ENCODE measurements at places on chromosomes 5 and 9.
A peak's percentile ranks its signal among the peaks of the same experiment; 100 is the strongest.

DNA sequence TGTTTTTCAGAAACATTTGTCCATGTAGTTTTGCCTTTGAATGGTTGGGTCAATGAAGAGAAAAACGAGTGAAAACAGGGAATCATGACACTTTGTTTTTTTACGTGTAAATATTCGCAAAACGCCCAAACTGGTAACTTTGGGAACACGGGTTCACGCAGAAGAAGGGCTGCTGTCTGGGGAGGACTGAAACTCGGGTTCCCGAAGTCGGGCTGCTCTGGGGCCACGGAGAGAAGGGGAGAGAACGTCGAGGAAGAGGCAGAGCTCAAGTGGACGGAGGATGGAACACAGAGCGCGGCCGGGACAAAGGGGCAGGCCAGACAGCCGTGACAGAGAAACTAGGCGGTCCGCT, 478 bp upstream of the SETD9 start:
- peak; percentile 51 for DNase-seq

DNA sequence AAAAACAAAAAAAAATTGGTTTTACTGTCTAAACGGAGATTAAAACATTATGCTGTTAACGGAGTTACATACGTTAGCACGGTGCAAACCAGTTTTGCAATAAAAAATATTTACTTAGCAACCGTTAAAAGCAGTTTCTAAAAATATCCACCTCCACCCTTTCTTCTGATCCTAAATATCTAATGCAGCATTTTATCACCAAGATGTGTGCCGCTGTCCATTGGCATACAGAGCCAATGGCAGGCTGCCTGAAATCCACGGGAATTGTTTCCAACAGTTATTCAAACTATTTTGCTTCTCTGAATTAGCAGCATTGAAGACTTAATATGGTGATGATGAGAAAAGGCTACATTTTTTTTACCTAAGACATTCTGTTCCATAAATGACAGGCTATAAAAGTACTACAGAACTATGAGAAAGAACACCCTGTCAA, 61.6 kb downstream of the CSNK1A1 start:
- no peak for DNase-seq

- DNase-seq: peak; percentile 93
These were observed 84.9 kb upstream of the BASP1 start for GRCh38 chr5:17132444-17133083.

DNA sequence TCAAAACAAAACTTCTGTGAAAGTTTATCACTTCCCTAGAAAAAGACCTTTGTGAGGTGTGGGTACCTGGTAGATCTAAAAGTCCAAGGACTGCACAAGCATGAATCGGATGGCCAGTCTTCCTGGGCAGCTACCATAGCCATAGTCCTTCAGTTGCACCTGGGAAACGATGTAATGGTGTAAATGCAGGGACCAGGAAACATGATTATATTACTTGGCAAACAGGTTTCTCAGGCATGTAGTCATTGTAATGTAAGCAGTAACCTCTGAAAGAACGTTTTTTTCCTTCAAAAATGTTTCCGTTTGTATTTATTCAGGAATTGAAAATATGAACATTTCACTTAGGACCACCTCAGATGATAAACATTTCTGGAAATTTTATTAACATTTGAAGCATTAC, 433.4 kb downstream of the DTWD2 start:
- DNase-seq: no peak

DNA sequence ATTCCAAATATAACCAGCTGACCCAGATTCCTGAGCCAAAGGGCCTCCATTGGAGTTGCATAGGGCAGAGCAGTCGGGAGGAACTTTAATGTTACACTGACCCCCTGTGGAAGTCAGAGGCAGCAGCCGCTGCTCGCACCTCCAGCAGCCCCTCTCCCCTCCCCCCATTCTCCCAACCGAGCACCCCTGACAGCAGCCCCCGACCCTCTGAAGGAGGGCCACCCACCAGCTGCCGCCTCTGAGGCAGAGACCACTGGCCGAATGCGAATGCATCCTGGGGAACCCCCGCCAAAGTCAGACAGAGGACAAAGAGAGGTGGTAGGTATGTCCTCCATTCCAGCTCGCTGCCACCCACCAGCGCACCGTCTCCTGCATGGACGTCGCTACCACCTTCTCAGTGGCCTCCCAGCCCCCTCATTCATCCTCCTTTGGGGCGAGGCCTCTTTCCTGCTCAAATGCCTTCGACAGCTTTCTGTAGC, 231.0 kb downstream of the CDK5RAP2 start:
- peak; percentile 61 for DNase-seq

GRCh38 chr9:127013597-127013996, 99.0 kb downstream of the RALGPS1 start:
- no peak for DNase-seq

- no peak for DNase-seq
These were observed 198.6 kb upstream of the DAB2 start for GRCh38 chr5:39623291-39623865.

- DNase-seq: no peak
These were observed 410.9 kb upstream of the PRR16 start for GRCh38 chr5:120052916-120053828.

- DNase-seq: no peak
These were observed 102.9 kb downstream of the GHR start for GRCh38 chr5:42526179-42526578.

- DNase-seq: no peak
These were observed 9.2 kb upstream of the PRLR start for GRCh38 chr5:35239476-35239875.

DNA sequence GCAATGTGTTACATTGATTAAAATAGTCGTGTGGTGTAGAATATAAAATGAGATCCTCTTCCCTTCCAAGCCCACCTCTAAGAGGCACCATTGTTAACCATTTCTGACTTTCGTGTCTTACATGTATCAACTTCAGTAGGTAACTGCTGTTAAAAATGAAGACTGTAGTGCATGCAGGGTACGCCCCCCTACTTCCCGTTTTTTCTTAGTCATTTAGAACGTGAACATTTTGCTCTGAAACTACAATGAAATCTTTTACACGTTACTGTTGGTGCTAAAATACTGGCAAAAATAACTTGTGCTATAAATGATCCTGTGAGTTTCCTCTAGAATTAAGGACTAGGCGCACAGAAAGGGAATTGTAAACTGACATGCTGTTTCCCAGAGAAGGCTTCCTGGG, 41.5 kb downstream of the WNK2 start:
- DNase-seq: no peak

DNA sequence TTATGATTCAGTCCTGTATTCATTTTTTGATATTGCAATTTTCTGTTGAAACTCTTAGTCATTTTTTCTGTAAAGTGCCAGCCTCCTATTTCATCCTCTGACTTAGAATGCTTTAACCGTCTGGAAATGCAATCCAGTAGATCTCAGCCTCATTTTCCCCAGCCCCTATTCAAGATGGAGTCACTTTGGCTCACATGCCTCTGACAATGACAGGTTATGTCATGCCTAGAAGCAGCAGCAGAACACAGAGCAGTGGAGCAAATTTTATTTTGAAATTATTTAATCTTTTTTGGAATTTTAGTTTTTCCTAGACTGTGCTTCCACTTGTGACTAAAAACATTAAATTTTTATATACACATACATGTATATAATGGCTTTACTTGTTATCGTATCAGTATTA, 1053.2 kb downstream of the TAF11L14 start:
- DNase-seq: no peak

GRCh38 chr9:87889882-87890252, 7.2 kb downstream of the SPATA31E1 start:
- no peak for DNase-seq

DNA sequence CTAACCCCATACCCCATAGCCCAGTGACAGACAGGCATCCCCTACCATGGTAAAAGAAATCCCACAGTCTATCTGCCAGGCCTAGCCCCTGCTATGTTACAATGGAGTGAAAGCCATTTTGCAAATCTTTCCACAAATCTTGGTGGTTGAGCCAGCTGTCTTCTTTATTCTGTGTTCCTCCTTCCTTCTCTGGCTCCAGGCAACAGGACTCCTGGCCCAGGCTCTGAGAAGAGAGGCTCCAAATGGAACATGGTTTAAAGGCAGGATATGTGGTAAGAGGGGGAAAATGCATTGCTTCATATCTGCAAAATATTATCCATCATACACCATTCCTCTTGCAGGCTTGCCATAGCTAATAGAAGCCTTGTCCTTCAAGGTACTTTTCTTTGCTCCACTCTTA, 25.2 kb downstream of the FGF1 start:
- no peak for DNase-seq

- DNase-seq: peak; percentile 2
These were observed 130.0 kb upstream of the LHFPL2 start for GRCh38 chr5:78778538-78778937.

GRCh38 chr5:32476891-32477290, 32.4 kb upstream of the ZFR start:
- DNase-seq: no peak

DNA sequence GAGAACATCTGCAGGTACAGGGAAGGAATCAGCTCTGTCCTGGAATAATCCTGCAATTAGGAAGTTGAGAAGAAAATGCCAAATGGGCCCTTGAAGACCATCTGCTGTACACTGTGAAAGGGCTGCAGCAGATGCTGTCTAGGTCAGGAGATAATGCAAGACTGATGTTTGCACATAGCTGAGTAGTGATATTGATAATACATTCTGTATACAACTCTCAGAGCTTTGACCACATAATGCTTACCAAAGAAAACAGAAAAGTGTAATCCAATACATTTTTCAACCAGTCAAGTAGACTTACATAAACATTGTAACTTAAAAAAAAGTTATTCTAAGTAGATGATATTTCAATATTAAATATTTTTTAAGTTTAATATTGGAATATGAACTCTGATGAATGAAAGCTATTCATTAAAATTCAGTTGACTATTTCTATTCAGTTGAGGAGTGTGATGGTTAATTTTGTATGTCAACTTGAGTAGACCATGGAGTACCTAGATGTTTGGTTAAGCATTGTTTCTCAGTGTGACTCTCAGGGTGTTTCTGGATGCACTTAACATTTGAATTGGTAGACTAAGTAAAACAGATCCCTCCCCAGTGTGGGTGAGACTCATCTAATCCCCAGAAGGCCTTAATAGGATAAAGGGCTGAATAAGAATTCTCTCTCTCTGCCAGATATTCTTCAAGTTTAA, 380.1 kb upstream of the PRR16 start:
- DNase-seq: no peak

DNA sequence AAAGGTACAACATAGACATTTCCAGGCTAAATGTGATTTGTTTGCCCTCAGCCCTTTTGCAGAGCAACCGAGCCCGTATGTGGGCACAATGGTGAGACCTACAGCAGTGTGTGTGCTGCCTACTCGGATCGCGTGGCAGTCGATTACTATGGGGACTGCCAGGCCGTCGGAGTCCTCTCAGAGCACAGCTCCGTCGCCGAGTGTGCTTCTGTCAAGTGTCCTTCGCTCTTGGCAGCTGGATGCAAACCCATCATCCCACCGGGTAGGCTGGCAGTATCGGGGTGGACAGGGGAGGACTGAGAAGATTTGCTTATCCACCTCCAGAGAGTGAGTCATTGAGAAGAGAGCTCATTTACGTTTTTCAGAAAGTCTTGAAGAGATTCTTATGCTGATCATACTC, 17.8 kb upstream of the GLIPR2 start:
- DNase-seq: no peak

DNA sequence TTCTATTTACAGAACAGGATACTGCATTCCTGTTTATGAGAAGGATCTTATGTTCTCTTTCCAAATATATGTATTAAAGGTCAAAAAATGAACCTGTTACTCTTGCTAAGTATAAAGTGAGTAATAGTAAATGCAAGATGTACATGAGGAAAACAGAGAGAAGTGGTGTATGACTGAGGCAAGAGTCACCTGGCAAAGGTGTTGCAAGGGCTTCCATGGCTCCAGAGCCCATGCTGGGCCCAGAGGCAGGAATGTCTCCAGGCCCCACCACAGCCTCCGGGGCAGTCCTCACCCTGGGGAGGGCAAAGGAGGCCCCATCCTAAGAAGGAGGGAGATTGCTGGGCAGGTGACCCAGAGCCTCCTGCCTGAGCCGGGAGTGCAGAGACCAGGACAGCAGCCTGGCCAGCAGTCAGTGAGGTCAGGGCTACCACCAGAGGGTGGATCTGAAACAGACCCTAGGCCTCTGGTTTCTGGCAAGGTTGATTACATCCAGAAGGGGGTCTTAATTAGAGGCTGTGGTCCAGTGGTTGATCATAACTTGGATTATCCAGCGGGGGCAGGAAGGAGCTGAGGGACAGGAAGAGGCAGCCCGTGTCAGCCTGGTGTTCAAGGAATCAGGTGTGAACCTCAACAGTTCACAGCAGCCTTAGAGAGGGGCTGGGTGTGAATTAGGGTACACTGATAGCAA, 57.3 kb upstream of the CPLX2 start:
- DNase-seq: no peak

GRCh38 chr9:79447308-79447605, 124.5 kb upstream of the TLE4 start:
- DNase-seq: no peak

DNA sequence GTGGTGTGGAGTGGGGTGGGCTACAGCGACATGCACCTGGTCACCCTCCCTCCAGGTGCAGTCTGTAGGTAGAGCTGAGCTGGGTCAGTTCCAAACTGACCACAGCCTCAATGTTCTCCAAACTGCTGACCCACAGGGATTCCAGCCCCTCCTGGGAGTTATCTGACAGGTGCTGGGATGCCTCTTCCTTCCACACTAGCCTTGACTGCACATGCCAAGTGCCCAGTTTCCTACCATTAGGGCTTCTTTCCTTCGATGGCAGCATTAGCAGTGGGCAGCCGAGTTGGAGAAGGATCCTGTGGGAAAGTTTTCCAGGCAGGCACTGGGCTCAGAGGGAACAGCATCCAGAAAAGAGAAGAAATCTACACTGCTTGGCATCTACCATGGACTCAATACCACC, 64.0 kb upstream of the GABRP start:
- DNase-seq: no peak

DNA sequence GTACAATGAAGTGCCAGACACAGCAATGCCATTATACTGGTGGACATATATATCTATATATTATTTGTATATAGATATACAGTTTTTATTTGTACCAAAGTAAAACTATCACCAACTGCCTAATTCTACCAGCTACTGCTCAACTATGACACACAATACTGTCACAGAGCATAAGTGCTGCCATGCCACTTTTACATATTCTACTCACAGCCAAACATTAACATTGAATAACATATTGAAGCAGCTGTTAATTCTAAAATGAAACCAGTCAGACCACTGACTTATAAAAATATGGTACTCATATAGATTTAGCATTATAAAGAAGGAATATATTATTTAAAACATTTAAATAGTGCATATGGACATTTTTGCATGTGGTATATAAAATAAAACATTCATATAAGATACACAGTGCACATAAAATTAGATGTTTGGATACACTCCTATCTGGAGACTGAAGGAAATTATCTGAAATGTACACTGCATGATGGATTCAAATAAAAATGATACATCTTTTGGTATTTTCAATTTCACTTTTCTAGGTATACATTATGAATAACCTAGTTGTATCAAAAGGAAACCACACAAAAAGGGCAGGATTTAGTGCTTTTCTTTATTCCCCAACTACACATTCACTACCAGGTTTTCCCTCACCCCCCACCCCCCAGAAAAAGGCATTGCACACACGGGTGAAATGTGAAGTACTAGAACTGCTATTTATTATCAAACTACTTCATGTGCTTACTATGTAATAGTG, 48.9 kb downstream of the PKD2L2 start:
- DNase-seq: no peak

GRCh38 chr5:27216367-27216950, 178.1 kb upstream of the CDH9 start:
- DNase-seq: no peak
